ENCODE measurements at places on chromosomes 12 and 14.

DNA sequence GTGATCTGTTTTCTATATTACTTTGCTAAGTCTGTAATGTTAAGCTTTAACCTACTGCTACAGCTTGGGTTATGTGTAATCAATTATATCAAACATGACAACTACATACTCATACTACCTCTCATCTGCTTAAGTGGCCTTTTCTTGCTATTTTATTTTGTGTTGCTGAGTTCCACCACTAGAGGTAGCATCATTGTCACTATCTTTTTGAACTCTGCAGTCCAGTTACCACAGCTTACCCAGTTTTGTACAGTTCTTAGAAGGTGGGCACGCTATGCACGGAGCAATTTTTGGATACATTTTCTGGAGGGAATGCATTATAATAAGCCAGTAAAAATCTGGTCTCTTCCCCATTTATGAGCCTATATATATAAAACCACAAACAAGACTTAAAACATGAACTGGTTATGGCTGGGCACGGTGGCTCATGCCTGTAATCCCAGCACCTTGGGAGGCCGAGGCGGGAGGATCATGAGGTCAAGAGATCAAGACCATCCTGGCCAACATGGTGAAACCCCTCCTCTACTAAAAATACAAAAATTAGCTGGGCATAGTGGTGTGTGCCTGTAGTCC is 48.5 kb downstream of the SAV1 start:
- no peak for DNase-seq

GRCh38 chr12:104457746-104458693 is 1.3 kb downstream of the CHST11 start:
- DNase-seq = no peak

DNA sequence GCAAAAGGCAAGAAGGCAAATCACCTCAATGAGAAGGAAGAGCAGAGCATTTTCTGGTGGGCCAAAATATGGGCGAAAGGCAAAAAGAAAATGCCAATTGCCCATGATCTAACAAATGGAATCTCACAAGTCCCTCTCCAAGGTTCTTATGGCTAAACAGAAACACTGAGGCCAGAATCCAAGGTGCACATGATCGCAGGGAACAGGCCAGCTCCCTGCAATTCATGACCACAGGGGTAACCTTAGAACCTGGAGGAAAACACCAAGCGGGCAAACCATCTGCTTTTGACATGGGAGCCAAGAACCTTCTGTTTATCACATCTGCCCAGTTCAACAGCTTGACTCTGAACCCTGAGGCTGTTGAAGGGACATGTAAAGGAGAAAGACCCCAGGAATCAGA is 60.0 kb downstream of the NT5DC3 start:
- DNase-seq = no peak

DNA sequence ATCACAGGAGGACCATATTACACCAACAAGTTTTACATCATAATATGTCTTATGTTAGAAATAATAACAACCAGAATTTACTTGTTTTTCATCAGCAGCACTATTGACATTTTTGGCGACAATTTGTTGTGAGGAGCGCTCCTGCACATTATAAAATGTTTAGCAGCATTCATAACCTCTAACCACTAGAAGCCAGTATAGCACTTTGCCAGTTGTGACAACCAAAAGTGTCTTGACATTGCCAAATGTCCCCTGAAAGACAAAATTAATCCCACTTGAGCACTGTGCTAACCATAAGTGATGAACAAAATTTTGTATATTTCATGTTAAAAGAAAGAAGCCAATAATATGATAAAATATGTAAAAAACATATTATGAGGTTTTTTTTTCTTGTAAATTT is 356.9 kb upstream of the LMO3 start:
- no peak for DNase-seq

DNA sequence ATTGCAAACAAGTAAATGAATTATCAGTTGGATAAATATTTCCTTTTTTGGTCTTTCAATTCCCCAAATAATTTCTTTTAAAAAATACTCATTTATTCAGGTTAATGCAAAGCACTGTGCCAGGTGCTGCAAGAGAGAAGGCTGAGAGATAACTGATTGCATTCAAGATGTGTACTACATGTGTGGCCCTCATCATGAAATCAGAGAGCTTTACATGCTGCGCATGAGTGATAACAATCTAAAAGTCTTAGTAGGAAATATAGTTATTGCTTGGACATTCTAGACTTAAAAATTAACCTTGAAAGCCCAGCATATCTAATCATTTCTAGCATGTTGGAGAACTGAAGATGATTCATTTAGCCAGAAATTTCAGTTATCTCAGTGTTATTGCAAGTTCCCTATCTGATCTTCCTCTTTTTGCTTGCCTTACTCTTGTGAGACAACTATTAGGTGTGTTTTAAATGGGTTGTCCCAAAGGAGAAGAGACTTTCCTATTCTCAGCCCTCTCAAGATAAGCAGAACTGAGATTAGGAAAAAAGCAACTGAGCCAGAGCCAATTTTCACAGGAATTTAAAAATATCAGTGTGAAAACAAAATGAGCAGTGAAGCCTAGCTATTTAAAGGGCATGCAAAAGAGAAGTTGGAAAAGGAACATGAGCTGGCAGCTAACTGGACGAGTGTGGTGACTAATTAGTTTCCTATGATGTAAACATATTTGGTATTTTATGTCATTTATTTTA is 60.9 kb downstream of the PLEKHA5 start:
- no peak for DNase-seq

- DNase-seq = peak; percentile 64
Measured at GRCh38 chr12:106136263-106136662, 2.5 kb downstream of the NUAK1 start.

- no peak for DNase-seq
Measured at GRCh38 chr12:44999355-44999754, 51.5 kb downstream of the DBX2 start.

GRCh38 chr14:82432301-82433105 is 898.9 kb upstream of the SEL1L start:
- DNase-seq = no peak

- DNase-seq = no peak
Measured at GRCh38 chr14:29553427-29553826, 374.2 kb downstream of the PRKD1 start.

DNA sequence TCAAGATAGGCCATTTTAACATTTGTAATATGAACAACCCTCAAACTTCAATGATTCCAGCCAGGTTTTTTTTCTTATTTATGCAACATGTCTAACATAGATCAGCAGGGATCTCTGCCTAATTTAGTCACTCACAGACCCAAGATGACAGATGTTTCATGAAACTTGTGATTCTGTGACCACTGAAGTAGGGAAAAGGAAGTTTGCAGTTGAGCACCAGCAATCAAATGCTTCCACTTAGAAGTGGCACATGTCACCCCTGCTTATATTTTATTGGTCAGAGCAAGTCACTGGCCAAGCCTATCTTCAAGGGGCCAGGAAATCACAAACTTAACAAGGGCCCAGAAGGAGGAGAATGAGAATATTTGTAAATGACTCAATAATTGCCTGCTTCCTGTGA is 150.6 kb downstream of the BCAT1 start:
- no peak for DNase-seq

DNA sequence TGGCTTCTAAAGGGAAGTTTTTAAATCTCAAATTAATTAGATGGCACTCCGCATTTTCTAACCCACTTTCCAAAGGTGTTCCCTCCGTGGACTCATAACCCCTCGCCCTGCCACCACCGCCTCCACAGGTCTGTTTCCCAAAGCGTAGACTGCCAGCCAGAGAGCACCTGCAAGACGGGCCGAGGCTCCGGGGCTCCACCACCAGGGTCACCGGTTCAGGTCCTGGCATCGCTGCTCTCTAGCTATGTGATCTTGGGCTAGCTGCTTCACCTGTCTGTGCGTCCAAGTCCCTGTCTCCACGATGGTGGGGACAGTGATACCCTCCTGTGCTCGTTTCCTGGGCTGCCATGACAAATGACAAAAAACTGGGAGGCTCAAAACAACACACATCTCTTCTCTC is 11.5 kb downstream of the RIMBP2 start:
- DNase-seq = no peak

- no peak for DNase-seq
Measured at GRCh38 chr12:12428047-12428446, 71.2 kb downstream of the BORCS5 start.

DNA sequence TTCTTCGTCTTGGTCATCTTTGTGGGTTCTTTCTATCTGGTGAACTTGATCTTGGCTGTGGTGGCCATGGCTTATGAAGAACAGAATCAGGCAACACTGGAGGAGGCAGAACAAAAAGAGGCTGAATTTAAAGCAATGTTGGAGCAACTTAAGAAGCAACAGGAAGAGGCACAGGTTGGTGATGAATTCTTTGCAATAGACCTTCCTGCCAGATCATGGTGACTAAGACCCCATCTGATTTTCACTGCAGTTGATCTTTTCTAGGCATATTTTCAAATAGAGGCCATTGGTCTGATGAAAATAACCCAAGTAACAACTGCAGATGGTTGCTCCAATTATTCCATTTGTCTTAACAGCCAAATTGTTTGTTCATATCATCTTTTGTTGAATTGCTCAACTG is 114.4 kb downstream of the SCN8A start:
- no peak for DNase-seq

- DNase-seq = no peak
Measured at GRCh38 chr12:108055141-108055540, 73.9 kb upstream of the WSCD2 start.

DNA sequence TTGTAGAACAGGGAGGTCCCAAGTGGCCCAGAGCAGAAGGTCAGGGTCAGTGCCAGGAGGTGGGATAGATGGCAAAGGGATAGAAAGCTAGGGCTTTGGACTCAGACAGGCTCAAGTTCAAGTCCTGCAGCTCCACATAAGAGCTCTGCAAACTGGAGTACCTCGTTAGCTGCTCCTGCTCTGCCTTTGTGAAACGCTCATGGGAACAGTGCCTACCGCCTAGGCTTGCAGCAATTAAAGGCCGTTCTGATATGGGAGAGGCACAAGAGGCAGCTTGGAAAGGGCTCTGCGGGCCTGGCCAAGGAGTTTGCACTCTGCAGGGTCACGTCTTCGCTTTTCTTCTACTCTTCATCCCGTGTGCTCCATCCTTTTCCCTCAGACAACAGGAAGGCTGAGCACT is 54.1 kb downstream of the MAP1LC3B2 start:
- DNase-seq = no peak

GRCh38 chr14:104746934-104747481 is 5.9 kb upstream of the SIVA1 start:
- DNase-seq = no peak

- DNase-seq = no peak
Measured at GRCh38 chr12:131688845-131689154, 22.1 kb upstream of the SFSWAP start.

DNA sequence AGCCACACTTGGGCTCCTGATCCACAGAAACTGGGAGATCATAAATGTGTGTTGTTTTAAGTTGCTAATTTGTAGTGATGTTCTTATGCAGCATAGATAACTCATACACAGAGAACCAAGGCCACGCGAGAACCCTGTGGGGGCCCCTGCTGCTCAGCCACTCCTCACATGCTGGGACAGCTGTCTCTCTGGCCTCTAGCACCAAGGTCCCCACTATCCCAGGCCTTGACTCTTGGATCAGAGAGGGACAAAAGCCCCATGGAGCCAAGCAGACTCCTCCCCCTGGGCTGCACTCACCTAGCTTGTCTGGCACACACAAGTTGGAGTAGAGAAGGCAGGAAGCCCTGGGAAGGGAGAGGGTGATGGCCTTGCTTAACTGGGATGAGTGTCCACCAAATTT is 11.3 kb downstream of the PLD4 start:
- DNase-seq = no peak

DNA sequence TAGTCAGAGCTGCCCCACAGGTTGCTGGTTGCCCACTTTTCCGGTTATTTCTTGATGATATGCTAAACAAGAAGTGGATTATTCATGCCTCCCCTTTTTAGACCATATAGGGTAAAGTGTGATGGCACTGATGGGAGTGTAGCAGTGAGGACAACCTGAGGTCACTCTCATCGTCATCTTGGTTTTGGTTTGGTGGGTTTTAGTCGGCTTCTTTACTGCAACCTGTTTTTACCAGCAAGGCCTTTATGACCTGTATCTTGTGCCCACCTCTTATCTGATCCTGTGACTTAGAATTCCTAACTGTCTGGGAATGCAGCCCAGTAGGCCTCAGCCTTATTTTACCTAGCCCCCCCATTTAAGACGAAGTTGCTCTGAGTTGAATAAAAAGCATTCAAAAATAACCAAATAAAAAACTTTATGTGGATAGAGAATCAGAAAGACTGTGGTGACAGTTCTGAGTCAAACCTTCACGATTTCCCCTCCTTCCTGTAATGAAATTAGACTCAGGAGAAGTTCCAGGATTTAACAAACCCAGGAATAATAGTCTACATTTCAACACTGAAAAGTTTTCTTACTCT is 144.2 kb downstream of the PAWR start:
- no peak for DNase-seq

- no peak for DNase-seq
Measured at GRCh38 chr12:52454411-52455201, 2.7 kb upstream of the KRT6B start.

DNA sequence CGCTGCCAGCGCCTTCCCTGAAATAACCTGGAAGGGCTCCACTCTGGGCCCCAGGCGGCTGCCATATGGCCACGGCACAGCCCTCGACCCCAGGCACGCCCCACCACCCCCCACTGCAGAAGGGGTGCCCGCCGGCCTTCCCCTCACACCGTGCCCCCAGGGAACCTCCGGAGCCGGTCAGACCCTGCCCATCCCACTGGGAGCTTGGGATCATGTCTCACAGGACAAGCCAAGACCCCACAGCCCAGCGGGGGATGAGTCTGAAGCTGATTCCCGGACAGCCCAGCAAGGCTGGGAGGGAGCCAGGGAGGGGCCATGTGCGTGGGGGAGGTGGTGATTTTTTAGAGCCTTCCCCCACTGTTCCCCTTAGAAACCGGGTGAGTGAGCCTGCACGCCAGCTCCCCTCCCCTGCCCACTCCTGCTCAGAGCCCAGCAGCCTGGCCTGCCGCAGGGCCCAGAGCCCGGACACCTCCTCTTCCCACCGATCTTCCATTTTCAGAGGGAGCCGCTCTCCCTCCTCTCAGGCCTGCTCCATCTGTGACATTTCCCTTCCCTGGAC is 1.4 kb downstream of the RIMBP2 start:
- no peak for DNase-seq

- no peak for DNase-seq
Measured at GRCh38 chr12:112539221-112539620, 120.5 kb downstream of the PTPN11 start.

- no peak for DNase-seq
Measured at GRCh38 chr12:29807129-29807528, 23.4 kb upstream of the TMTC1 start.

DNA sequence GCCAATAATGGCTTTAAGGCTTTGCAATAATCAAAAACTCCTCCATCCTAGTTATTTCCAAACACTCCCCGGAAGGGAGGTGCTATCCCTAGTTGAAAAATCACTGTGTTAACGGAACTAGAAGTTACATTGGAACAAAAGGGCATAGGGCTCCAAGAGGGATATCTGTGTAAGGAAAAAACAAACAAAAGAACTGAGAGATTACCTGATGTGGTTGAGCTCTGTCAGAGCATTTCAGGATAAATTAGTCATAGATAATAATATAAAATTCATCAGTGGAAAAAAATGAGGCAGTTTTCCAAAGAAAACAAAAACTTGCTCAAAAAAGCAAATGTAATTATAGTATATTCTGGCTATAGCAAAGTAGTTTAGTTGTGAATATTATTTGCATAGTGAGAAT is 27.4 kb upstream of the PAPLN start:
- no peak for DNase-seq
